ENCODE measurements at places on chromosomes 3 and 15.

DNA sequence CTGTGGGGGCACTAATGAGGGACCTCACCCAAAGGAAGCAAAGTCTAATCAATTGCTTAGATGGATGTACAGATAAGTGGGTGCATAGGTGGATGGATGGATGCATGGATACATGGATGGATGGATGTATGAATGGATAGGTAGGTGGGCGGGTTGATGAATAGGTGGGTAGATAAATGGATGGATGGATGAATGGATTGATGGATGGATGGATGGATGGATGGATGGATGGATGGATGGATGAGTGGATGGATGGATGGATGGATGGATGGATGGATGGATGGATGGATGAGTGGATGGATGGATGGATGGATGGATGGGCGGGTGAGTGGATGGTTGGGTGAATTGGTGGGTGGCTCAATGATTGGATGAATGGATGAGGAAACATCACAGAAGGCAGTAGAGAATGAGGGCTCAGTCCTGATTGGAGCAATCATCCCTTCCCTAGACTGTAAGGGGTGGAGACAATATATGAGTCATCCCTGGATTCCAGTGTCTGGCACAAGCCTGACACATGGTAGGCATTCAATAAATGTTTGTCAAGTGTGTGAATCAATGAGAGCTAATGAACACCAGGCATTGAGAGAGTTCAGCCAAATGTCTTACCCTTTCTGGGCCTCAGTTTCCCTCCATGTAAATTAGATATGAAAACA lies 40.4 kb upstream of the PXYLP1 start:
- no peak for DNase-seq

DNA sequence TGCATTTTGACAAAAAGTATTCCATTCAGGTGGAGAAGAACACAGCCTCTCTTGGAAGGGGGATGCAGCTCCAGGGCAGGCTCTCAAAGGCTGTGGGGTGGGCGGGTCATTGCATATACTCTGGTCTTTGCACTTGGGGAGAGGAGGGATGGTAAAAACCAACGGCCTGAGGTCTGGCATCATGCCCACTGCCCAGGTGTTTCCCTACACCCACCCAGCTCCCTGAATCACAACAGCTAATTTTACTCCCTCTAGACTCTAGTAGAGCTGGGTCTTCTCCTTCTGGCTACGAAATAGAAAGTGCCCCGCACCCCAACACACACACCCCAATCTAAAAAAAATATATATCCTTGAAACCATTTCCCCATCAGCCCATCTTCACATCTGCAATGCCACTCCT lies 1.0 kb downstream of the MYLK start:
- DNase-seq = no peak

DNA sequence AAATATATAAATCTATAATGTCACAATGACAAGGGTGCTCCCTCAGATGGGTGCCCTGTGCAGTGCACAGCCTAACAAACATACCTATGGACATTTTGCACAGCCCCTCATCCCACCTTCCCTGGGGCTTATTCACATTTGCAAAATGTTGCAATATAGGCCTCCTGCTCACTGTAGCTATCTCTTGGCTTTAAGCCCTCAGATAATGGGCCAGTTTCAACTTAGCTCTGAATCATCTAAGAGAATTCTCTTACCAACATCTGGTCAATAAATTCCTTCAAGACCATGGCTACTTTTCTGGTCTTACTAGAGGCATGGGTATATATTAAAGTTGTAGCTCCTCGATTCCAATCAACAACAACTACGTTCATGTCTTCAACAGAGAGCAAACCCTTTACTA lies 17.9 kb downstream of the LIPH start:
- DNase-seq = no peak

- DNase-seq = no peak
Measured at GRCh38 chr15:85008474-85009260, 27.0 kb downstream of the PDE8A start.

GRCh38 chr3:172106989-172107388 lies 67.6 kb downstream of the FNDC3B start:
- DNase-seq = peak; percentile 52

DNA sequence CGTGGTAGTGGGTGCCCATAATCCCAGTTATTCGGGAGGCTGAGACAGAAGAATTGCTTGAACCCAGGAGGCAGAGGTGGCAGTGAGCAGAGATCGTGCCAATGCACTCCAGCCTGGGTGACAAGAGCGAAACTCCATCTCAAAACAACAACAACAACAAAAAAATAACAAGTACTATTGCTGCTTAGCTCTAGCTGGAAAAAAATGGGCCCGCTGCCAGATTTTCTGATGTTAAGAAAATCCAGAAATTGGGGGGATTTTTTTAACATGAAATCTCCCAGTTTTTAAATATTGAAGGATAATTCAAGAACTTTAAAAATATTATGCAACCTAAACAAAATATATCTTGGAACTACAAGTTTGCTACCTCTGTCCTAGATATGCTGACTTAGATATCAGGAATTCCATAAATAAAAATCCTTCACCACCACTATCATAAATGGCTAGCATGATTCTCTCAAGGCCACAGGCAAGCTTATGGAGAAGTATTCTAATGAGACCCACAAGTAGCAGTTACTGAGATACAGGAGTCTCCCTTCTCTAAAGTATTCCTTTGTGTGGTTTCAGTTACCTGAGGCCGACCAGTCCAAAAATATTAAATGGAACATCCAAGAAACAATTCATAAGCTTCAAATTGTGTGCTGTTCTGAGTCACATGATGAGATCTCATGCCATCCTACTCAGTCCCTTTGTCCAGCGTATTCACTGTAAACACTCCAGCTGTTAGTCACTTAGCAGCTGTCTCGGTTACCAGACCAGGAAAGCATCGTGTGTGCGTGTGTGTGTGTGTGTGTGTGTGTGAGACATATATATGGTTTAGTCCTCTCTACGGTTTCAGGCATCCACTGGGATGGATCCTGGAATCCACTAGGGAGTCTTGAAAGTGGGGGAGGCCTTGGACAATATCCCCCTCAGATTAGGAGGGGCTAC lies 277.2 kb downstream of the TBL1XR1 start:
- DNase-seq = no peak

GRCh38 chr3:71565976-71566375 lies 17.6 kb downstream of the FOXP1 start:
- DNase-seq = no peak

DNA sequence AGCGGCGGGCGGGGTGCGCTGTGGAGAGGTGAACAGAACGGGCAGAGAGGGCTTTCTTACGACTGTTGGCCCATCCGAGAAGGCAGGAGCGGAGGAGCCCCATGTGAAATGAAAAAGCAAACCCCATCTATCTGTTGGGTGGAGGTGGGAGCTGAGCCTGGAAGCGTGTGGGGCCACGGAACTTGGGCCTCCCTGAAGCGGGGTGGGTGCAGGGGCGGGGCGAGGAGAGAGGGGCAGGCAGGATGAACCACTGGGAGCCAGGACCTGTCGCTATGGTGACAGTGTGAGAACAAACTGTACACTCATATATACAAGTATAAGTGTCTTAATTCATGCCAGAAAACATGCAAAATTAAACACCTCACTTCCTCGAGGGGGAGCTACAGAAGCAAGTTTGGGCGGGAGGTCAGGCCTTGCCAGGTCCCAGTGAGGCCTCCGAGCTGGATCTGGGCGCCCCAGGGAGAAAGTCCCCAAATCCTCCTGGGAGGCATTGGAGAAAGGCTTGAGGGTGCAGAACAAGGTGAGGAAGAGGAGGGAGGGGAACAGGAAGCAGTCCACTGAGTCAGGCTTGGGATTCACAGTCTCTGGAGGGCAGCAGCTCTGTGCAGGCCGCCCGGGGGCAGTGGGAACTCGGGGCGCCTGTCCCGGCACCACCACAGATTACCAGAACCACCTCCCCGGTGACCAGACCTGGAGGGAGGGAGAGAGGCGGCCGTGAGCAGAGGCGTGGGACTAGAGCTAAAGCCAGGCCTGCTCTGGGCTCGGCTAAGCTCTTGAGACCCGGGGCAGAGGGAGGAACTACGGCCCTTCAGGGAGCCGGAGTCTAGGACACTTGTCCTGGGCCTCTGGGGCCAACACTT lies 34.8 kb downstream of the RBPMS2 start:
- DNase-seq = peak; percentile 61

GRCh38 chr3:33456756-33457155 lies 16.6 kb upstream of the UBP1 start:
- no peak for DNase-seq

DNA sequence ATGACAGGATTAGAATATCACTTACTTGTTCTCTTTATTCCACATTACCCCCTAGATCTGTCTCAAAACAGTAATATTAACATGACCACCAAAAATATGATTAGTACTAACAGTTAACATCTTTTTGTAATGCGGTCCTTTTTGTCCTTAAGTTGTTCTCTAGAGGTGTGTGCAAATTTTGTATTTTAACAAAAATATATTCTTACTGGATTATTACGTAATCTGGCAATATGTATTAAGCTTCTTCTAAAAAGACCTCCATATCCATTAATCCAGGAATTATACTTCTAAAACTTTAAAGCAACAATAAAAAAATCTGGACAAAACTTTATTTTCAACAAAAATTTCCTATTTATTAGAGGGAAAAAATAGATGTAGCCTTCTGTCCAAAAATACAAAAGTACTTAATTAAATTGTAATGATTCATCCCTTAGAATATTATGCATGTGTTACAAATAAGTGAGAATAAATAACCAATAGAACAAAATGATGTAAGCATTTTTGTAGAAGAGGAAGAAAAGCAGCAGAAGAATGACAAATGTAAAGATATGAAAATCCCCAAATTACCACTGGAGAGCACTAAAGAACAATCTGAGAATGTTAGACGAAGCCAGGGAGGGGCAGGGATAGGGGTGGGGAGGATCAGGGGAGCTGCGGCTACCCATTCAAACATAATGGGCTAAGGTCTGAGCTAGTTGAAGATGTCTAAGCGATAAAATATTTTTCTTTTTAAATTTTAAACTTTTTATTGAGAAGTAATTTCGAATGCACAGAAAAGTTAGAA lies 945.6 kb downstream of the MCTP2 start:
- no peak for DNase-seq

Measured in GM10248 (cell line).